ENCODE measurements at places on chromosomes 13 and 19. TPM values are rescaled to one million over a fixed set of nuclear protein-coding genes. Genes with fewer than 3 reads are reported as not detected.

Gene IQCN
- 0.13 TPM for total RNA-seq

DNA sequence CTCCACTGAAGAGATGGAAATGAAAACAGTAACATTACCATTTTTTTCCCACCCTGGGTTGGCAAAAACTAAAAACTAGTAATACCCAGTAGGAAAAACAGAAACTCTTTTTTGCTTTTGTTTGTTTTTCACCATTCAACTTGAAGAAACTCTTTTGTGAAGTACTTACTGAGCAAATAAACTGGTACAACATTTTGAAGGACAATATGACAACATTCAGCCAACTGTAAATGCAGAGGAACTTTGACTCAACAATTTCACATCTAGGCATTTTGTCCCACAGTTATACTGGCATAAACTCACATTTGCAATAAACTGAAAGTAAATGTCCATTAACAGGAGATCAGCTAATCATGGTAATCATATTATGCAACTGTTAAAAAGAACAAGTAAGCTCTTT is 152.5 kb downstream of the RNF17 start:
- DNase-seq: no peak

Gene LIM2
- not detected for total RNA-seq

- DNase-seq: no peak
Measured at GRCh38 chr19:15891434-15891833, 6.4 kb downstream of the CYP4F2 start.

DNA sequence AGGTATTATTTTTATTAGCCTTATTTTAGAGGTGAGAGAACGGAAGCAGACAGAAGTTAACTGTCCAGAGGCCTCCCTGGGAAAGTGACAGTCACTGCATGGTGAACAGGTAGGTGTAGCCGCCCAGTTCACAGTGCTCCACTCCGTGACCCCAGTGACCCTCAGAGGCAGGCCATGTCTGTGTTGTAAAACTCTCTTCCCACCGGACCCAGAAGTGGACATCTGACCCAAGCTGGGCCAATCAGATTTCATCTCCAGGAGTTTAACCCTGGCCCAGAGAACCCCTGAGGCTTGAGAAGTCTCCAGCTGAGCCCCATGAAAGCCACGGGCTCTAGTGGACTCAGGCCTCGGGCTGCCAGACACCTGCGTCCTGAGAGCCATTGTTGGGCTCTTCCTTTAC is 83.6 kb upstream of the FARP1 start:
- DNase-seq: no peak

- no peak for DNase-seq
Measured at GRCh38 chr19:1495799-1496713, 5.1 kb downstream of the REEP6 start.

Gene TIMM50
- total RNA-seq: 50.3 TPM

Gene CRX
- total RNA-seq: not detected

DNA sequence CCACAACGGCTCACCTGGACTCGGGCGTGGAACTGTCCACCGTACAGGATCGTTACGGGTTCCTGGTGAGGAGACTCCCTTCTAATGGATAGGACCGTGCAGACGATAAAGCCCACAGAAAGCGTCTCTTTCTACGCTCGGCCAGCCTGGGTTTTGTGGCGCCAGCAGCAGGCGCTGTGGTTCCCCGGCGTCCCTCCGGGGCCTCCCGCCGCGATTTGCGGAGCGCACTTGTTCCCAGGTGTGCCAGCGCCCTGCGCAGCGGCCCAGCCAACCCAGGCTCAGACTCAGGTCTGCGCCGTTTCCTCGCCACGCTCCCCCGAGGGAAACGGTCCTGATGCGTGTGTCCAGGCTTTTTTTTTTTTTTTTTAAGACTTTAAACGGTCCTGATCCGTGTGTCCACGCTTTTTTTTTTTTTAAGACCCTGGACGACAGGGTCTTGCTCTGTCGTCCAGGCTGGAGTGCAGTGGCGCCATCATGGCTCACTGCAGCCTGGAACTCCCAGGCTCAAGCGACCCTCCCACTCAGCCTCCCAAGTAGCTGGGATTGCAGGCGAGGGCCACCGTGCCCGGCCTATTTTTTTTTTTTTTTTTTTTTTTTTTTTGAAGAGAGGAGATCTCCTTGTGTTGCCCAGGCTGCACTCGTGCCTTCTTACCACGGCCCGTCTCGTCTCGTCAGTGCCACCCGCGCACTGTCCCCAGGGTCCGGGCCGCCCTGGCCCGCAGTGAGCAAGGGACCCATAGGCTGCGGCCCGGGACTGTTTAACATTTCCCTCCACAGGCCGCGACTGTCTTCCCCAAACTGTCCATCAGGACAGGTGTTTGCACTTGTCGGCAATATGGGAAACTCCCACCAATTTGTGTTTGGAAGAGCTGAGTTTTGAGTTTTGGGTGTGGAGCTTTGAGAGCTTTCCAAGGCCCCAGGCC is 23.8 kb downstream of the GJA3 start:
- DNase-seq: peak; percentile 16

Gene NCAN
- under 0.01 TPM for total RNA-seq

DNA sequence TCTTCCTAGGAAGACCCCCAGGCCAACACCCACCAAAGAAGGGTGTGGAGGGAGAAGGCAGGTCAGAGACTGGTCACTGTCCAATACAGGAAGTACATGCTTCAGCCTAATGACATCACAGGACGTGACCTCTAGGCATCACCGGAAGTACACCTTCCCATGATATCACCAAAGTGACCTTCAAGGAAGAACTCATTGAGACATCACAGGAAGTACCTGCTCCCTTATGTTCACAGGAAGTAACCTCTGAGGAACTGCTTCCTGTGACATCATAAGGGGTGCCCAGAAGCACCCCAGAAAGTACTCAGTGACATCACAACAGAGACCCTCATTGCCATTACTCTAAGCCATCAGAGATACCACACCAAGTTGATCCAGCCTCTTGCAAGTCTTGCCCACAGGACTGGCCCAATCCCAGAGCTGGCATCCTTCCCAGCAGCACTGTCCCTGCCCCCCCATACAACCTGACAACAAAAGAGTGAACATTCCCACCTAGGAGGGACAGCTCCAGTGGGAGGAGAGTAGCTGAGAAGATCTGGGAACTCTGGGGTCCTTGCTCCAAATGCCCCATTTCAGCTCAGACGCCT is 24.2 kb upstream of the NANOS2 start:
- no peak for DNase-seq

Gene DPF1
- 0.26 TPM for total RNA-seq

DNA sequence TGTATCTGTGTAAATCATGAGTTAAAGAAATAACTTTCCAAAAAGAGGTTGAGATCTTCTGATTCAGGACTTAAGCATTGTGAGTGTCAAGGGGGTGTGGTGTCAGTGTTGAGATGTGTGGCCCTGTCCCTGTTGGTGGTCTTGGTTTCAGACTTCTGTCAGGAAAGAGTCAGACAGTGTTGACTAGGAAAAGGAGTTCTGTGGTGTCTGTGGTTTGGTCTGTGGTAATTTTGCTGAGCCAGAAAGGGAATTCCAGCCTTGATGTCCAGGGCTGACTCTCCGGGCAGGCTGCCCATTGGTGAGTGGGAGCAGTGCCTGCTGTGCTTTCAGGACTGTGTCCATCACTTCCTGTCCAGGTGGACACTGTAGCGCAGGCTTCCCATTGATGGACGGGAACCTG is 39.8 kb upstream of the IGFL4 start:
- DNase-seq: peak; percentile 84

Gene ZNF329
- total RNA-seq: 7.3 TPM

- no peak for DNase-seq
Measured at GRCh38 chr13:40618581-40619478, 47.6 kb downstream of the FOXO1 start.

Gene WIZ
- total RNA-seq: 9.2 TPM

Gene CACNA1A
- 0.13 TPM for total RNA-seq

DNA sequence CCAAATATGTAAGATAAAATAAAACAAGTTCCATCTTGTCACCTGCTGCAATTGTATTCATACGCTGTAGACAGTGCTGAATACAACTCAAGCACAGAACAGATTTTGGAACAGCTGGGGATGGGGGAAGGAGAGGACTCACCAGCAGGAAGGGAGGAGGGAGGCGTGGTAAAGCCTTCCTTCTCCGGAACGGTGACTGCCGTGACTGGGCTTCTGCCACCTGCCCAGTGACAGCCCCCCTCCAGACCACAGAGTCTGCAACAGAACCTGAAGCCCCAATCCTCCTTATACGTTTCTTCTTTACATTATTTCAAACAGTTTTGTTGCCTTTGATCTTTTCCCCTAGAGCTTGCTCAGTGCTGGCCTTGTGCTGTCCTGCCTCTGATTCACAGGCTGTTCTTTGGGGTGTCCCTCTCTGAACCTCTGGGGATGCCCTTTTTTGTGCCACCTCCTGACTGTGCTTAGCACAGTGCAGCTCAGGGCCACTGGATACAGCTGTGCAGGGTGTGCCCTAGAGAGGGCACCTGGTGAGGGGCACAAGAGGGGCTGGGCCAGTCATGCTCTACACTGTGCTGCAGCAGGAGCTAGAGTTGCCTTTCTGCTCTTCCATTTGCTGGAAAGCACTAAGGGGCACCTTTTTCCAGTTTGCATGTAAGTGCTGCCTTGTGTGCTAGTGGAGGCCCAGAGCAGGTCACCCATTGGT is 213.0 kb downstream of the ZIC5 start:
- no peak for DNase-seq

- no peak for DNase-seq
Measured at GRCh38 chr13:25249001-25249543, 38.2 kb downstream of the MTMR6 start.

DNA sequence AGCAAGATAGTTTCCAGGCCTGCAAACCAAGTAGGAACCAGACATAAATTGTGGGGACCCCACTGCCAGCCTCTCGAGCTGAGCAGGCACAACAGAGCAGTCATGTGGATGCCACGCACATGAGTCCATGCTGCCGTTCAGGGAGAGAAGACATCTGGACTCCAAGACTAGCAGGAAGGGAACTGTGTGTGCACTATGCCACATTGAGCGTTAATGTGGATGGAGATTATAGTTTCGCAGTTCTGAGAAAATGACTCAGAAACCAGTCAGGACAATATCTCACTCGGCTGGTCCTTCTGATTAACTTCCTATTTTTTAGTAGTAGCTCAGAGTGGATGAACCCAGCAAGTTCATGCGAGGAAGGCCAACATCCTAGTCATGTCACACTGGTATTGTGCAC is 124.9 kb downstream of the CRYL1 start:
- DNase-seq: no peak

DNA sequence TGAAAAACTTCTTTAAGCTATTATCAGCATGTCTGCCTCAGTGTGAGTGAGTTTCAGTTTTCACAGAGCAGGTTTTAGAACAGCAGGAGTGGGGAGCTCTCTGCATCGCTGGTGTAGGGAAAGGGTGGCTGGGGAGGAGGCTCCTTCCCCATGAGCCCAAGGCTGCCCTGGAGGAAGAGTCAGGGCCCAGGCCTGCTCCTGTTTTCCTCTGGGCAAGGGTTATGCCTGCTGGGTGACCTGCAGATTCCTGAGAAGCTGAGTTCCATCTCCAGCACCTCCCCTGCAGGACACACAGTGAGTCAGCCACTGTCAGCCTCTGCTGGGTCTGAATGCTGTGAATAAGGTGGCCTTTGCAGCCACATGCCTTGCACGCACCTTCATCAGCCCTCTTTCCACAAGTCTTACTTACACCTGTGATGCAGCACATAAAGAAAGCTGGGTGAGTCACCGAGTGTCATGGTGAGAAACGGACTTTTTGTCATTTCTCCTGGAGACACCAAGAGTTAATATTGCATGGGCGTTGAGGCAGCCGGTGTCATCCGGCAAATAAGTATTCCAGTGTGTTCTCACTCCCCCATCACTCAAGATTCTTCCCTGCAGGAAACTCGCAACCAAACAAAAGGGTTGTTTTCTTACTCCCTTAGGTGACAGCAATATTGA is 186.4 kb upstream of the KL start:
- no peak for DNase-seq

DNA sequence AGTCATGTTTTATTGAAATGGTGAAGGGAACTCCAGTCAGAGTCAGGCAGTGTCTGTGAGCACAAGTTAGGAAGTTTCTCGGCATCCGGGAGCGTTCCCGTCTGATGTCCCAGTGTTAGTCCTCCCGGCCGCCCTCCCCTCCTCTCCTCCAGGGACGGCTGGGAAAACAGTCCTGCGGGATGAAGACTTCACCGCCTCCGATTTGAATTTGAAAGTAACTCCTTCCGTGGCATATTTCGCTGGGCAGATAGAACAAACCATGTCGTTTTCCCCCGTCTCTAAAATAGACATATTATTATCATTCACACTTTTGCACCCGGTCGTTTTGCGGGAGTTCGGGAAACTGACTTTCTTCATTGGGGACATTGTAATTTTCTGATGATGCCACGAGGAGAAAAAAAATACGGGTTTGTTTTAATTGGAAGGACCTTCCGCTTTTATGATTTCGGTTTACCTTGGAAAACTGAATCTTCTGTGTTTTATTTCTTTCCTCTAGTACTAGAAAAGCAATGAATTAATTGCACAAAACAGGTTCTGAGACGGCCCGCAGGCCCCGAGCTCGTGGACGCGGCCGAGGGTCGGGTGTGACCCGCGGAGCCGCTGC is 76.6 kb downstream of the ZIC5 start:
- DNase-seq: no peak

DNA sequence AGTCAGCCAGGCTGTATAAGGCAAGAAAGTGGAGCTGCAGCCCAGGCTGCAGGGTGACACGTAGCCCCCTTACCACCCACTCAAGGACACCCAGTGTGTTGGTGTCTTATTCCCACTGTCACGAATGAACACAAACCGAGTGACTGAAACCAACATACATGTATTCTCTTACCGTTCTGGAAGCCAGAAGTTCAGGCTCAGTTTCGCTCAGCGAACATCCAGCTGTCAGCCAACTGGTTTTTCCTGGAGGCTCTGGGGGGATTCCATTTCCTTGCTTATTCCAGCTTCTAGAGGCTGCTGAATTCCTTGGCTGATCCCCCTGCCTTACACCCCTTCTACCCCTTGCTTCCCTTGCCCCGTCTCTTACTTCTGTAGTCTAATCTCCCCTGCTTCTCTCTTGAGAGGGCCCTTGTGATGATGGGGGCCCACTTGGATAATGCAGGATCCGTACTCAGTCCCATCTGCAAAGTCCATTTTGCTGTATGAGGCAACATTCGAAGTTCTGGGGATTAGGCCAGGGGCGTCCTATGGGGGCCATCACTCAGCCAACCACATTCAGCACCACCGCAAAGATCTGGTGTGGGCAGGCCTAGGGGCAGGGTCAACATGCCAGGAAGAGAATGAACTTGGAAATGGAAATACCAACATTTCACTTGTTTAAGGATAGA is 47.3 kb upstream of the MTIF3 start:
- DNase-seq: no peak

Gene PCDH20
- not detected for total RNA-seq

GRCh38 chr13:48773531-48774275 is 120.0 kb downstream of the CYSLTR2 start:
- no peak for DNase-seq

Gene DIRAS1
- total RNA-seq: 0.13 TPM

GRCh38 chr19:41601771-41602170 is 25.1 kb downstream of the CEACAM4 start:
- DNase-seq: no peak

Gene ERFL
- not detected for total RNA-seq

GRCh38 chr19:13153569-13154240 is 3.5 kb downstream of the IER2 start:
- DNase-seq: no peak

DNA sequence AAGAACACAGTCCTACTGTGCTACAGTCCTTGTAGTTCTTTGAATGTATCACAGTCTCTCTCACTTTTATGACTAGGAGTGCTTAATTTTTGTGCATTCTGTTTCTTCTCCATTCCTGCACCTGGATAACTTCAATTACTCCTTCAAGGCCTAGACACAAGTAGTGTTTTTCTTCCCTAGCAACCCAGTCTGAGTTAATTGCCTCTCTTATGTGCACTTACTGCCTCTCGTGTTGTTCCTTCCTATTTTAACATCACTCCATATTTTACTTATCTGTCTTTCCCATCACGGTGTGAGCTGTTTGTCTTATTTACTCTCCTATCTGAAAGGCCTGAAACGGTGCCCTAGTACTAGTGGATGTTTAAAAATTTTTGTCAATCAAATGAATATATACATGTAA is 101.5 kb downstream of the HS6ST3 start:
- DNase-seq: no peak

Data from dermis microvascular lymphatic vessel endothelial cell (primary cell).